ENCODE measurements at places on chromosomes 11 and 22.

GRCh38 chr11:65116370-65117205, 913 bp downstream of the ZNHIT2 start:
- no peak for DNase-seq

DNA sequence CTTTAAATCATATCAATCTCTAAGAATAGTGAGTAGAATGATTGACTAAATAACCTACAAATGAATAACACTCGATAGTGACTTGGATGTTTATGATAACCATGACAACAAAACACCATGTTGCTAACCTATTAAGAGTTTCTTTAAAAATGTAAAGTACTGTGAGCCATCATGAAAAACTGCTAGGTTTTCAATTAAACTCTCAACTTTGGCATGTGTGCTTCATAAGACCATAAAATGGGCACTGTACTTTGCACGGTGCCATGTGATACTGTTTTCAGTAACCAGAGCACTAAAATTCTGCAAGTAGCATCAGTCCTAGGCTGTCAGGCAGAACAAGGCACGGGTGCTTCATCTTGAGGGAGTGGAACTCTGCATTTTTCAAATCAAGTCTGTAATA, 96.2 kb upstream of the TRIM77 start:
- DNase-seq, result no peak

DNA sequence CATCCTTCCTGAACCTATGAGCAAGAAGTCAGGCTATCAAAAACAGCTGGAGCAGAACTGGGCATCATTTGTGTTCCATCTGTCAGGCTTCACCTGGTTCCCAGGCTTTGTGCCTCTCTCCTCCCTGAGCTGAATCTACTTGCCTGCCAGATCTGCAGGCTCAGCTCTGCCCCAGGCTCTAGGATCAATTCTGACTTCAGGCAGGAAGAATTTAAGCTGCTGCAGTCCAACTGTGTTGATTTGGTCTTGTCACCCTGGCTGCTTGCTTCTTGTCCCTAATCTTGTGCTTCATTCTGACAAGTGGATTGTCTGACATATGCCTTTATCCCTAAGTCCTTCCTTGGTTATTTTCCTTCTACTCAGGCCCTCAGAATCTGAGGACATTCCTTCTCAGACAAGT, 31.6 kb upstream of the CADM1 start:
- no peak for DNase-seq

GRCh38 chr22:39152511-39153219, at the start of gene CBX7:
TSS of gene CBX7 (minus strand) at chr22:39152680. CDS start at chr22:39152444, 236 bp downstream.
- peak; percentile 68 for DNase-seq

GRCh38 chr11:95605271-95605940, 184.2 kb downstream of the FAM76B start:
- no peak for DNase-seq

DNA sequence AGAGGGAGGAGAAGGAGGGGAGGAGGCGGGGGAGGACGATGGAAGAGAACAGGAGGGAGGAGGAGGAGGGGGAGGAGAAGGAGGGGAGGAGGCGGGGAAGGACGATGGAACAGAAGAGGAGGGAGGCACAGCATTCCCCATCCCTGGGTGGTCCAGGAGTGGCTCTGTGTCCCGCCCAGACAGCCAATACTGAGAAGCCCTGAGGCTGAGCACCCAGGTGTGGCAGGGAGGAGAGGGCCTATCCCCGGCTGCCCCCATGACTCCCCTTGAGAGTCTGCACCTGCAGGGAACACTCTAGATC, 717 bp downstream of the MRGPRE start:
- DNase-seq, result no peak

GRCh38 chr11:2265396-2265795, 5.0 kb downstream of the ASCL2 start:
- DNase-seq, result no peak

- DNase-seq, result no peak
These were observed 15.6 kb downstream of the PANX1 start for GRCh38 chr11:94144216-94144615.

GRCh38 chr11:74179234-74180052, 8.4 kb downstream of the PPME1 start:
- DNase-seq, result no peak

GRCh38 chr11:86678296-86678695, 5.9 kb upstream of the ME3 start:
- no peak for DNase-seq

GRCh38 chr11:116600930-116601329, 171.9 kb downstream of the BUD13 start:
- no peak for DNase-seq

DNA sequence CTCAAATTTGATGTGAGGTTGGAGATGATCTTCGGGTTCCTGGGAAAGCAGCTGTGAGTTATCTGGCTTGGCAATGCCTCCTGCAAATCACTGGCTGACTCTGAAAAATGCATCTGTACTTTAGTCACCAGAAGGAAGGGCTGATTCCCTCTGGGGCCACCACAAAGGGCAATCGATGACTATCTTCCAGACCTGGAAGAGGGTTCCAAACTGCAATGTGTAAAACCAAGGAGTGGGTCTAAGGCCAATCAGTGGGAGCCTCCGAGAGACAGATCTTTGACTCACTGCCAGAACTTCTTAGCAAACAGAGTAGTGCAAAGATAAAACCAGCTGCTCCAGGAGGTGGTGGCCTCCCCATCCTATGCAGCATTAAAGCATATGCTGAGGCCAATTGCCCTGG, 29.1 kb upstream of the PAK1 start:
- peak; percentile 31 for DNase-seq

DNA sequence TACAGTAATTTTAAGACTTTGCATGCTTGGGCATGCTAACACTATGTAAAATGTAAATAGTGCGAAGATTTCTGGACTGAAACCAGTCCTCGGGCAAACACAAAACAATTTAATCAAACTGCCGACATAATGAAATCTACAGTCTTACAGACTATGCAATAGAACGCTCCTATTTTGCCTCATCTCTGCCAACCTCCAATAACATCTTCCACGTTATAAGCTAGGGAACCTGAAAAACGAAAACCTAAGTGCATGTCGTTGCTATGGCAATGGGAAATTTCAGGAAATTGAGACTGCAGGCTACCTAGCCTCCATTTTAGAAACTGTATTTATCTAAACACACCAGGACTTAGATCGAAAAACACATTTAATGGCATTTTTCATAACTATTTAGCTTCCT, 1.1 kb downstream of the CSTF3 start:
- peak; percentile 38 for DNase-seq

DNA sequence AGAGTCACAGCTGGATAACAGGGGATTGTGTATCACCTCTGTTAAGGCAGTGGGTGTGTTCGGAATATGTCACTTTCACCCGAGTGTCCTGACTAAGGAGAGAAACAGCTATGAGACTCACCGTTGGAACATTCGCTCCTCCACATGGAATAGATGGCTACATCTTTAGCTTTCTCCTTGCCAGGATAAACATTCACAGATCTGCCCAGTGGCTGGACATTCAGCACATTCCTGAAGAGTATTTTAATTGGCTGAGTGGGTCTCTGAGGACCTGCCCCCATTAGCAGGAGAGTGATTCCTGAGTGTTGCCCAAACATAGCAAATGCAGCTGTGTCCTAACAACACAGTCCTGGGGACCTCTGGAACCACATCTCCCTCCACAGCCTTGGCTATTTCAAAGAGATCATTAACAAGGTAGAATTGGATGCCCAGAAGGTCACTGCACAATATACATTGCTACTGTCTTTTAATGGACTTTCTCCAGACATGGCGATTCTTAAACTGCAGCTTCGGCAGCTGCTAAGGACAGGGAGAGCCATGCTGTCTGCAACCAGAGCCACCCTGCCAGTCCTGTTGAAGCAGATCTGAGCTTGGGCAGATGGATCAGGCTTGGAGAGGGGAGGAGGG, 435.0 kb upstream of the CADM1 start:
- DNase-seq, result no peak

GRCh38 chr11:106051103-106051502, 26.0 kb downstream of the KBTBD3 start:
- DNase-seq, result no peak

GRCh38 chr22:43421914-43422615, 10.3 kb downstream of the MPPED1 start:
- DNase-seq, result no peak

DNA sequence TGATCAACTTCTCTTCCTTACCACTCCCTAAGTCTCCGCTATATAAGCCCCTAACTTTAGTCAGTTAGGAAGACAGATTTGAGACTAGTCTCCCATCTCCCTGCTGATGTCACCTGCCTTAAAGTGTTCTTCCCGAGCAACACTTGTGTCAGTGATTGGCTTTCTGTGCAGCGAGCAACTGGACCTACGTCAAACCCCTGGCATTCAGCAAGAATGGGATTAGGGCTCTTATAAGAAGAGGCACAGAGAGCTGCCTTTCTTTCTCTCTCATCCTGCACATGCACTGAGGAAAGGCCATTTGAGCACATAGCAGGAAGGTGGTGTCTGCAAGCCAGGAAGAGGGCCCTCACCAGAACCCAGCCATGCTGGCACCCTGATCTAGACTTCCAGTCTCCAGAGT, 116.6 kb upstream of the THY1 start:
- DNase-seq, result no peak

- peak; percentile 61 for DNase-seq
These were observed 22.5 kb downstream of the P4HA3 start for GRCh38 chr11:74288911-74289310.

GRCh38 chr11:31874631-31875191, 63.6 kb upstream of the PAX6 start:
- DNase-seq, result no peak

GRCh38 chr11:87281496-87281895, 243.8 kb downstream of the TMEM135 start:
- peak; percentile 59 for DNase-seq

GRCh38 chr11:18384157-18384641, 10.2 kb upstream of the LDHA start:
- DNase-seq, result peak; percentile 63

GRCh38 chr22:48957311-48957986, 870.2 kb downstream of the BRD1 start:
- no peak for DNase-seq

Data from brain microvascular endothelial cell (primary cell).